ENCODE measurements at places on chromosomes 16 and 17.

DNA sequence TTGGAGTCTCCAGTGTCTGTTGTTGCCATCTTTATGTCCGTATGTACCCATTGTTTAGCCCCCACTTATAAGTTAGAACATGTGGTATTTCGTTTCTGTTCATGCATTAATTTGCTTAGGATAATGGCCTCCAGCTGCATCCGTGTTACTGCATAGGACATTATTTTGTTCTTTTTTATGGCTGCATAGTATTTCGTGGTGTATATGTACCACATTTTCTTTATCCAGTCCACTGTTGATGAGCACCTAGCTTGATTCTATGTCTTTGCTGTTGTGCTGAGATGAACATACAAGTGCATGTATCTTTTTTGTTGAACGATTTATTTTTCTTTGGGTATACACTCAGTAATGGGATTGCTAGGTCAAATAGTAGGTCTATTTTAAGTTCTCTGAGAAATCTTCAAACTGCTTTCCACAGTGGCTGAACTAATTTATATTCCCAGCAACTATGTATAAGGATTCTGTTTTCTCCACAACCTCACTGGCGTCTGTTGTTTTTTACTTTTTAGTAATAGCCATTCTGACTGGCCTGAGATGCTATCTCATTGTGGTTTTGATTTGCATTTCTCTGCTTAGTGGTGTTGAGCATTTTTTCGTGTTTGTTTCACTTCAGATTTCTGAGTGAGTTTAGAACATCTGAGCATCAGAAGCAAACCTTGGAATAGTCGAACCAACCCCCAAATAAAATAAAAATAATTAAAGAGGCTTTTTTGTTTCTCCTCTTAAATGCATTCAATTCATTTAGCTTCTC, 304.7 kb downstream of the ZFHX3 start:
- no peak for DNase-seq

GRCh38 chr17:39365242-39365641, 36.2 kb downstream of the FBXL20 start:
- DNase-seq = no peak

- DNase-seq = no peak
Measured at GRCh38 chr16:56478281-56479049, 27.1 kb downstream of the OGFOD1 start.

DNA sequence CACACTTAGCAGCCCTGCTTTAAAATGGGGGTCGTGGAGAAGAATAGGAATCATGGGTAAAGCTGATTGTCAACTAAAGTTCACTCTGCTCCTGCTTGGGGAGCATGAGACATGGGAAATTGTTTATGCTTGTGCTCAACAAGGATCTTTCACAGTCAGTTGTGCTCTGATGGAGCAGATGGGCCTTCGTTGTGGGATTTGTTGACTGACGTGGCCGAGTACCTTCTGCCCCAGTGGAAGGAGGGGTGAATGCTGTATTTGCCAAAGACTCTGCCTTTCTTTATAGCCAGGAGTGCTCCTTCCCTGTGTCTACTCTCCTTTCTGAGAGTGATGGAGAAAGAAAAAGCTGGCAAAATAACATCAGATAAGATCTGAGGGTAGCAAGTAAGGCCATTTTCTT, 11.4 kb downstream of the ARSG start:
- DNase-seq = no peak

DNA sequence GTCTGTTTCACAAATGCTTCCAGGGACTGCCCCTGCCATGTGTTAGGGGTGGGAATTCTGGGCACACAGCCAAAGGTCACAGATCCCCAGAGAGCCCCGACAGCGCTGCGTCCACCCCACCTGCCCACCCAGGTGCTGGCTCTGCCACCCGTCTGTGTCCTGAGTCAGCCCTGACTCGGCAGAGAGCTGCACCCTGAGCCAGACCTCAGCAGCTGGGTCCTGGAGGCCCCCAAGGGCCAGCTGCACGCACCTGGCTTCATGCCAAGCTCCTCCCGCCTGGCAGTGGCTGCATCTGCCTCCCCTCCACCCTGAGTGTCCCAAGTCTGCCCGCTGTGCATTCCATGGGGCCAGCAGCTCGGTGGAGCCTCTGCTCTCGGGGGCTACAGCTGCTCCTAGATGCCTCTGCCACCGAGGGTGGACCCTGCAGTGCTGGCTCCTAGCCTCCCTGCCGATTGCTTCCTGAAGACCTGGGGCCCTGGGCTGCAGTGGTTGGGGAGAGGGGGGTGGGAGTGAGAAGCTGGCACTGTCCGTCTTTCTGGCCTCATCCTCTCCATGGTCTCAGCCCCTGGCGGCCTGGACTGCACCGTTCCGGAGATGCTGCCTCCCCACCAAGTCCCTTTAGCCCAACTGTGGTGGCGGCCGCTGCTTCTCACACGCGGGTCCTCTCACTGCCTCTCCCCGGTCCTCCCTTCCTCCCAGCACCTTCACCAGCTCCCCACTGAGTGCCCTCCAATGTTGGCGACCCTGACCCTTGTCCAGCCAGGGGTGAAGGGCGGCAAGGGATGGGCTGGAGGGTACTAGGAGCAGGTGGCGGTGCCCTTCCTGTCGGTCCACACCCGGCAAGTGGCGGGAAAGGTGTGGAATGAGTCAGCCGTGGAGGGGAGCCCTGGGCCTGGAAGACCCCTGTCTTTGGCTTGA, 3.0 kb downstream of the SECTM1 start:
- peak; percentile 100 for DNase-seq

DNA sequence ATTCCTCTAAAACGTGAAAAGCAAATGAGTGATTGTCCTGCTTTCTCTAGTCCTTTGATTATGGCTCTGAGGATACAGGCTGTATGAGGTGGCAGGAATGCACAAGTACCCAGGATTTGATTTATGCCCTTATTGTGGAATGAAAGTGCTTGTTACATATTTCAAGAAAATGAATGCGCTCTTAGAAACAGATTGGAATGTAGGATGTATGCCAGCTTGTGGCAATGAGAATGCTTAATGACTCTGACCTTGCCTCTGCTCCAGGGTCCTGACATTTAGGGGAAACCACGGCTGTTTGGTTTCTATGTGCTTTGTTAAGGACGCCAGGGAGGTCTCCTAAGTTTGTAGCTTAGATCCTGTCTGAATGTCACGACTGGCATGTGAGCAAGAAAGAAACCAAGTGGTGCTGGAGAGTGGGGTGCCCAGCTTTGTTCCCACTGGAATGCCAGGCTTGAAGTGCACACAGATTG, 22.0 kb downstream of the PRCD start:
- DNase-seq = no peak

DNA sequence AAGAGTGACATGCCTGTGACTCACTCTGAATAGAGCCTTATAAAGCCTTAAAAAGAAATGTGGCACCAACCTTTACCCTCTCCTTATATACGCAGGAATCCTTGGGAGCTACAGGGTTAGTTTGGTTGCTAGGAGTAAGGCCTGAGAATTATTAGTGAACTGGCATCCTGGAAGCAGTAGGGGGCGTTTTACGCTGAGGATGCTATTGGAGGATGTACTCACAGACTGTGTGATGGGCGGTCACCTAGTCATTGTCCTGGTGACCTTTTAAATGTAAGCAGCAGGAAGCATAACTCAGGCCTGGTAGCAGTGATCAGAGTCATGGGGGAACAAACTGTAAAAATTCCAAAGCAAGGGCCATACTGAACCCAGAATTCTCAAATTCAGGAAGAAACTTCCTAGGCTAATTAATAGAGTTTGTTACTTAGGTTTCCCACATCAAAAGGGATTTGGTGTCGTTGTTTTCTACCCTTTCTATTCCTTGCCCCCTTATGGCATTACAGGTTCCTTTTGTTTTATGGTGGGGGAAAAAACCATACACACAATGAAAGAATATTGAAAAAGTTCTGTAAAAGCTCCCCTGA, 153.8 kb downstream of the SNX11 start:
- DNase-seq = peak; percentile 62

DNA sequence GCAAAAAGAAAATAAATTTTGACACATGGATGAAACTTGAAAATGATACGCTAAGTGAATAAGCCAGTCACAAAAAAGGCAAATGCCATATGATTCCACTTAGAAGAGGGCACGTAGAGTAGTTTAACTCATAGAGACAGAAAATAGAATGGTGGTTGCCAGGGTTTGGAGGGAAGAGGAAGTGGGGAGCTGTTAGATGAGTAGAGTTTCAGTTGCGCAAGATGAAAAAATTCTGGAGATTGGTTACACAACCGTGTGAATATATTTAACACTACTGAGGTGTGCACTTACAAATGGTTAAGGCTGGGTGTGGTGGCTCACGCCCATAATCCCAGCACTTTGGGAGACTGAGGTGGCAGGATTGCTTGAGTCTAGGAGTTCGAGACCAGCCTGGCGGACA, 93.4 kb upstream of the TMEM132E start:
- DNase-seq = no peak

GRCh38 chr16:73053364-73054124, 5.6 kb upstream of the ZFHX3 start:
- no peak for DNase-seq

GRCh38 chr16:6019490-6019991, 921.9 kb upstream of the EEF2KMT start:
- DNase-seq = no peak

DNA sequence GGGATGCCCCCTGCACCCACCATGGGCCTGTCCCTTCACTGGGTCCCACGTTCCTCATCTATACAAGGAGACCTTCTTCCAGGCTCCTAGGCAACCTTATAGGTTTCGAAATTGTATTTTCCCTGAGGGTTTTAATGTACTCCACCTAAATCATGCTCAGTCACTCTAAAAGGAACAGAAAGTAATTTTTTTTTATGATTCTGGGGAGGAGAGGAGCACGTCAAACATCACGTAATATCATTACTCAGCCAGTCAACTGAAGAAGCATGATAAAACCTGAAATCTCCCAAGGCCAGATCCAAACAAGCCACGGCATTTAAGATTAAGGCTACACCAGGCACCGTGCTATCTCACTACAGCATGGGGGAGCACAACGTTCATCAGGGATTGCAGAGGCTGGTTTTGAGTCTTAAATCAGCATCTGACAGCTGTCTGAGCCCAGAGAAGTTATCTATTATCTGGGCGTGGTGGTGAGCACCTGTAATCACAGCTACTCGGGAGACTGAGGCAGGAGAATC, 3.9 kb upstream of the TMEM114 start:
- DNase-seq = no peak

DNA sequence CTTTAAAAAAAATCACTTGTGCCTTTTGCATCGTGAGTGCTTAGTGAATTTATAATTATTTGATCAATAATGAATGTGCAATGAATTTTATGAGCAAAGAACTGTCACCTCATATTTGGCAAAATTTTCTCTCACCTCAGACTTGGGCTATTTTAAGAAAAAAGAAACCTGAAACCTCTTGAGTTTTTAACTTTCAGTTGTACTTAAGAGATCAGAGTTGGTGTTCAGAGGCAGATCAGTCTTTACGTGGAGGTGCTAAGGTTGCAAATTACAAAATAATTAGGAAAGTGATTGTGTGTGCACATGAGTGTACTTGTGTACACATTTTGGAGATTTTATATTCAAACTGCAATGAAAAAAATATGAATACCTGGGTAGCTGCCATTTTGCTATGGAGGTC, 218.7 kb upstream of the RBFOX1 start:
- no peak for DNase-seq

- DNase-seq = peak; percentile 84
Measured at GRCh38 chr17:28973425-28973824, 22.1 kb upstream of the PHF12 start.

DNA sequence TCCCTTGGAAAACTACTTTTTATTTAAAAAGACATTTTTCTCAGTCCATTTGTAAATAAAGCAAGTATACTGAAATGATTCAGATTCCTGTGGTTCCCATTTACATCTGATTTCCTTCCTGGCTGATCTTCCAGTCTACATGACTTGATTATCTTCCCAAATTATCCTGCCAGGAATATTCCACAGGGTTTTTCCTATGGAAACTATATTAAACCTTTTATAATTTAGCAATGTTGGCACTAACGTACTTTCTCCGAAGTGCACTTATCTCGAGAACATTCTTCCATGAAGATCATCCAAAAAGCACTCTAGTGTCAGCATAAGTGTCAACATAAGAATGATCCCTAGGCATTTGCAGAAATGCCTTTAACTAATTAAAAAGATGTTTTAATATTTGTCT, 347.7 kb upstream of the KIF2B start:
- no peak for DNase-seq

DNA sequence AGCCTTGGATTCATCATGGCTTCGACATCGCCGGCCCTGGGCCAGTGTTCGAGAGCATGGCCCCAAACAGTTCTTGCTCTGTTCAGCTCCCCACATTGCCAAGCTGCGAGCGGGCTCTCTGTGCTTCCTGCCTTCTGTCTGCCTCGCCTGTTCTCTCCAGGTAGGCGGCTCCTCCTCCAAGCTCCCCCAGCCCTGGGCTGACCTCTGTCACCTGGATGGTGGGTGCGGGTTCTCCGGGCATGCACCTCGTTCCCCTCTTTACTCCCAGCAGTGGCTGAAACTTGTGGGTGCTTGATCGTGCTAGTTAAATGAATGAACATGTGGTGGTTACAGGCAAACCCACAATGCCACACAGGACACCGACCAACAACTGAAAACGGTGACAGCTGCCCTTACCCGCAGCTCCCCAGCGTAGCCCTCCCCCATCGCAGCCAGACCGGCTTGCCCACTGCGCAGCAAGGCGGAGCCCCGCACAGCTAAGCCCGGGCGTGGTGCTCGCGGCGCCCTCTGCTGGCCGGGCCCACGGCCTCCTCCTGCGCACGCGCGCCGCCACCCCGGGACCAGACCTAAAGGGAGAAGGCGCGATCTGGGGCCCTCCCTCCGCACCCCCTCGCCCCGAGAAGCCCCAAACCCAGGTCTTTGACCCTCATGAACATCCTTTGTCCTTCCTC, 23.0 kb upstream of the EIF1 start:
- DNase-seq = peak; percentile 91

DNA sequence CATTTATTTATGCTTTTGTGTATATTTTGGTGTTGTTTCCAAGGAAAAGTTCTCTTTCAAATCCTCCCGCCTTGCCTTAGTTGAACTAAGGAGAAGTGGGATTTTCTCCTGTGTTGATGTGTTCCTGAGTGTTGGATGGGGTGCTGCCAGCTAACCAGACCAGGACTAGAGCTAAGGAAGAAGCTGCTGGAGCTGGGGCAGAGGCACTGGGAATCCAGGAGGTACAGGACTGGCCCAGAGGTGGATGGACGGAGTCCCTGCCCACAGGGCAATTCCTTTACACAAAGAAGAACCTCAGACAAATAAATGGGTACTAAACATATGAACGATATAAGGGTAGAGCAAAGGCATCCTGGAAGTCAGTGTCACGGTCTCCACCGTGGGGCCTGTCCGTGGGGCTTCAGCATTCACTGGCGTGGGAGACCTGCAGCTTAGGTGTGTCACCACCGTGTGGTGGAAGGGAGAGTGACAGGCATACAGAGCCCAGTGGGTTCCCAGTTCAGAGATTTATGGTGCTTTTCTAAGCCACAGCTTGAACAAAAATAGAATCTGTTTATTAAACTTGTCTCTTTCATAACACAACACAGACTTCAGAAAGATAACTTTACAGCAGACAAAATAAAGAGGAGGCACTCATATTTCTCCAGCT, 270.7 kb downstream of the NTN1 start:
- DNase-seq = peak; percentile 59

- no peak for DNase-seq
Measured at GRCh38 chr17:73536700-73537605, 107.3 kb downstream of the SDK2 start.

DNA sequence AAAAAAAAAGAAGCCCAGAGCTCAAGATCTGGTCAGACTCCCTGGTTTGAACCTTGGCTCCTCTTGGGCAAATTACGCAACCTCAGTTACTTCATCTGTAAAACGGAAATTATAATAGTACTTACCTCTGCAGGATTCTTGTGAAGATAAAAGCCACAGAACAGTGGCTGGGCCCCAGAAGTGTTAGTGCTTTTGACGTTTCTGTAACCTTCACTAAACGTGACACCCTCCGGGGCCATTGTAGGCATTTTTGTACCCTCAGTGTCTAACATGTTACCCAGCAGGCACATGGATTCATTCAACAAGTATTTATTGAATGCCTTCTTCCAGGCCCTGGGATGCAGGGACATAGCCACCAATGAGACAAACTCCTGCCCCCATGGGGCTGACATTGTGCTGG, 58.0 kb downstream of the PITPNC1 start:
- DNase-seq = no peak
